ENCODE measurements at places on chromosomes 4 and X.

DNA sequence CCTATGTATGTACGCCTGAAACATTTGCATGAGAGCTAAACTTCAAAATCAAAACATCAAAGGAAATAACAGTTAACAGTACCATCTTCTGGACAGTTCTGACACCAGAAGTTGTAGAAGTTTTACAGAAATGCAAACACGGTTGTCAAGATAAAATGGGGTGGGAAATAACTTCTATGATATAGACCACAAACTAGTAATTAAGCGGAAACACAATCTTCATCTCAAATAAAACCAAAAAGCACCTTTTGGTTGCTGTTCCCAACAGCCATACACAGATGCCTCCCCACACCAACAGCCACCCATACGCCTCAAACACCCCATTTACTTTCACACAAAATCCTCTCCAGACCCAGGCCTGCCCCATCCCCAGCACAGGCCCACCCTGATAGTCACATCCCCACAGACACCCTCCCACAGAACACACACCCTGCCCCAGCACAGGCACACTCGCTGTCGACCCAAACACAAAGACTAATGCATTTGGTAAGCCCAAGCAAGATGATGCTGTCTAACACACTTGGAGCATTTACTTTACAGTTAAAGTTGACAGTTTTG lies 64.3 kb downstream of the TAPT1 start:
- DNase-seq, result no peak

GRCh38 chr4:115187136-115187535 lies 73.7 kb upstream of the NDST4 start:
- DNase-seq, result no peak

- no peak for DNase-seq
These were observed 1718.0 kb upstream of the PCDH7 start for GRCh38 chr4:29002151-29002550.

DNA sequence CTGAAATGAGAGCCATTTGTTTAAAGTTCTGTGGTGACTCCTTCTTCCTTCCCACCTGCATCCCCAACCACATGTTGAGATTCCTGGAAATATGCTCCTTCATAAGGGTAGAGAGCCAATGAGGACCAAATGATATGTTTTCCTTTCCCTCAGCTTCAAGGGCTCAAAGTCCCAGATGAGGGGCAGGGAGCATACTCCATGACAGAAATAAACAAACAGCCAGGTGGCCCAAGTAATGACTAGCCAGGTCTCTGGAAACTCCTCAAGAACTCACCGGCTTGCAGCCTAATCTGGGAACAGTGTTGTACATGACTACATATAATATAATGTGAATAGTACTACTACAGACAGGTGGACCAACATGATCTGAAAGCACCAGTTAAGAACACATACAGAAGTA lies 392.3 kb downstream of the PACRGL start:
- no peak for DNase-seq

Data from MCF 10A (cell line).